Hindlimb muscle (tissue), 1 donor: ENCODE measurements at places on chromosomes 6 and 20. TPM values are rescaled to one million over a fixed set of nuclear protein-coding genes. Genes with fewer than 3 reads are reported as not detected.

Gene KCNQ5
- polyA plus RNA-seq = 0.76 TPM

Gene KIF6
- 1.6 TPM for polyA plus RNA-seq

Gene GRIK2
- 3.1 TPM for polyA plus RNA-seq

Gene CENPQ
- polyA plus RNA-seq = 7.0 TPM

Gene RCAN2
- 3.2 TPM for polyA plus RNA-seq

Gene MLN
- not detected for polyA plus RNA-seq

Gene USP49
- 6.9 TPM for polyA plus RNA-seq

Gene GSTA1
- polyA plus RNA-seq = not detected

Gene REM1
- 6.6 TPM for polyA plus RNA-seq

Gene PLA2G7
- polyA plus RNA-seq = 4.7 TPM

Gene SMOC2
- polyA plus RNA-seq = 56.2 TPM

Gene SLC18B1
- 7.6 TPM for polyA plus RNA-seq

Gene CFAP61
- 3.5 TPM for polyA plus RNA-seq

Gene RPRD1B
- polyA plus RNA-seq = 28.2 TPM

Gene MATN4
- polyA plus RNA-seq = 0.45 TPM

Gene BACH2
- polyA plus RNA-seq = 6.0 TPM

Gene C6orf58
- polyA plus RNA-seq = 1.0 TPM

Gene TMEM151B
- polyA plus RNA-seq = 0.37 TPM

Gene GPR6
- polyA plus RNA-seq = not detected

Gene ERMARD
- 23.7 TPM for polyA plus RNA-seq

Gene SLC22A1
- 0.77 TPM for polyA plus RNA-seq

Gene ANKEF1
- polyA plus RNA-seq = 1.6 TPM

Gene MOG
- polyA plus RNA-seq = not detected

Gene LY6G6C
- 0.28 TPM for polyA plus RNA-seq

Gene TINAG
- polyA plus RNA-seq = not detected

Gene MUC22
- polyA plus RNA-seq = not detected

Gene HLA-DRB1
- 20.5 TPM for polyA plus RNA-seq

Gene CALHM6
- 3.8 TPM for polyA plus RNA-seq

Gene AKAP12
- polyA plus RNA-seq = 90.6 TPM

Gene SPACA1
- not detected for polyA plus RNA-seq

Gene CD93
- 66.7 TPM for polyA plus RNA-seq

Gene MAVS
- polyA plus RNA-seq = 26.0 TPM

Gene ZNF341
- polyA plus RNA-seq = 3.6 TPM

Gene MCCD1
- not detected for polyA plus RNA-seq

Gene OPRM1
- polyA plus RNA-seq = not detected

Gene TXNDC5
- 88.1 TPM for polyA plus RNA-seq

Gene F13A1
- 54.5 TPM for polyA plus RNA-seq

Gene BPI
- 0.52 TPM for polyA plus RNA-seq

Gene PSMG4
- 13.9 TPM for polyA plus RNA-seq

Gene OSTM1
- polyA plus RNA-seq = 18.0 TPM
